ENCODE measurements at places on chromosomes 16 and 17. TPM values are rescaled to one million over a fixed set of nuclear protein-coding genes. Genes with fewer than 3 reads are reported as not detected.

DNA sequence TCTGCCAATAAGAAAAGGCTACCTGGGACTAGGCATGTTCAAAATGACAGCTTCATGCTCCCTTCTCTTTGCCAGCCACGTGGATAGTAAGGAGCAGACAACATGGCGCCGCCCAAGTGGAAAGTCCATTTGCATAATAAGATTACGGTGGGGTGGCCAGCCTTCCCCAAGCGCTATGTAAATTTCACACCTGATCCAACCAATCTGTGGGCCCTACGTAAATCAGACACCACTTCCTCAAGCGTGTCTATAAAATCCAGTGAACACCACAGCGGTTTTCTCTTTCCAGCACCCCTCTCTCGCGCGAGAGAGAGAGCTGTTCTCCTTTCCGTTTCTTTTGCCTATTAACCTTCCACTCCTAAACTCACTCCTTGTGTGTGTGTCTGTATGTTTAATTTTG is 140.3 kb upstream of the ERCC4 start:
- no peak for DNase-seq

GRCh38 chr17:10600571-10600970 is 51.1 kb upstream of the MYH2 start:
- DNase-seq: no peak

- no peak for DNase-seq
Measured at GRCh38 chr17:57228911-57229310, 27.4 kb upstream of the MSI2 start.

DNA sequence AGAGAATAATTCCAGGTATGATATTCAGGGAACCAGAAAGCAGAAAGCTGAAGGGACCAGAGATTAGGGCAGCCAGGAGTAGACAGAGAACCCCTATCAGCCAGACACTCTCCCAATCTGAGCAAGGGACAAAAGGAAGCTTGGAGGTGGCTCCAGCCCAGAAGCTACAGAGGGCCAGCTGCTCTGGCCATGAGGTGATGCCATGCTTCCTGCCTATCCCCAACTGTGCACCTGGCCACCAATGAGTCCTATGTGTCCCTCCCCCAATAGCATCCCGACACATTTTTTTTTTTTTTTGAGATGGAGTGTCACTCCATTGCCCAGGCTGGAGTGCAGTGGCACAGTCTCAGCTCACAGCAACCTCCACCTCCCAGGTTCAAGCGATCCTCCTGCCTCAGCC is 30.0 kb downstream of the NSMCE1 start:
- no peak for DNase-seq

- no peak for DNase-seq
Measured at GRCh38 chr16:52251495-52251894, 295.4 kb downstream of the TOX3 start.

- DNase-seq: no peak
Measured at GRCh38 chr17:46974086-46974485, 5.0 kb downstream of the RPRML start.

GRCh38 chr17:39632153-39632941 is 4.6 kb upstream of the STARD3 start:
- DNase-seq: peak; percentile 80

DNA sequence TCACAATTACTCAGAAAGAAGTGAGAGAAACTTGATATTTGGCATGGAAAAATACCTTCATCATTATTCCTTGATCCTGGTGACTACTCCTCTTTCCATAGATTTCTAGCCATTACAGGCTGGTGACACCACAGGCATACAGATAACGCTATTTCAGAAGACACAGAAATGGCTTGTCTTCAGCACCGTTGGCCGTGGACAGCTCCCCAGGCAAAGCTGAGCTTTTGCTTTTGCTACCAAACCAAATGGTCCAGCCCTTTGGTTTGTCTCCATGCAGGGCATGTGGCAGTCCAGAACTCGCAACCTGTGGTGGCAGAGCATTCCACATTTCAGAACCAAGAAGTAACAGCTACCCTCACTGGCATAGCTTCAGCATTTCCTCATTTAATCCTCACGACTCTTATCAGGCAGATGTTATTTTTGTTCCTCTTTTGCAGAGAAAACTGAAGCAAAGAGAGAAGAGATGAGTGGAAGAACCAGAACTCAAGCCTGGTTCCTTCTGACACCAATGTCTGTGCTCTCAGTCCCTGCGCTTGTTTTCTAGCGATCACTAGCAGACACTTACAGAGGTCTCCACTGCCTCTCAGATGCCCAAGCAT is 55.5 kb downstream of the HS3ST4 start:
- no peak for DNase-seq

GRCh38 chr16:17331991-17332390 is 138.8 kb downstream of the XYLT1 start:
- no peak for DNase-seq

DNA sequence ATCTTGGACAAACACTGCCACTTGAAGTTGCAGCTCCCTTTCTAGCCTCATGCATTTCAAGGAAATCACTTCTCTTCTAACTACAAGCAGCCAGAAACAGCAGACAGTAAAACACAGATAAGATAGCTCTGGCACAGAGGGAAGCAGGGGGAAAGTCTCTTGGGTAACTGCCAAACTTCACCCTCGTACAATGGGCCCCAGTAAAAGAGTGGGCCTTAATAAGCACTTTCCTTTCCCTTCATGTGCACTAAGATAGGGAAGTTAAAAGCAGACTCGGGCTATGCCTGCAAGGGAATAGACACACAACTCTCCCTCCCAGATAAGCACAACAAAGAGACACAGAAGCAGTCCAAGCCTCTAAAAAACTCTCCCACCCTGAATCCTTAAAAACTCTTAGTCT is 4.2 kb upstream of the KRTAP4-5 start:
- no peak for DNase-seq

- DNase-seq: no peak
Measured at GRCh38 chr16:85141491-85142128, 29.3 kb upstream of the CIBAR2 start.

- no peak for DNase-seq
Measured at GRCh38 chr16:1333149-1333812, at the start of gene BAIAP3. Gene BAIAP3, plus strand, starts transcription at chr16:1333645. Its CDS starts 4,905 bp downstream, at chr16:1338550.

- no peak for DNase-seq
Measured at GRCh38 chr17:70542876-70543275, 373.5 kb downstream of the KCNJ2 start.

DNA sequence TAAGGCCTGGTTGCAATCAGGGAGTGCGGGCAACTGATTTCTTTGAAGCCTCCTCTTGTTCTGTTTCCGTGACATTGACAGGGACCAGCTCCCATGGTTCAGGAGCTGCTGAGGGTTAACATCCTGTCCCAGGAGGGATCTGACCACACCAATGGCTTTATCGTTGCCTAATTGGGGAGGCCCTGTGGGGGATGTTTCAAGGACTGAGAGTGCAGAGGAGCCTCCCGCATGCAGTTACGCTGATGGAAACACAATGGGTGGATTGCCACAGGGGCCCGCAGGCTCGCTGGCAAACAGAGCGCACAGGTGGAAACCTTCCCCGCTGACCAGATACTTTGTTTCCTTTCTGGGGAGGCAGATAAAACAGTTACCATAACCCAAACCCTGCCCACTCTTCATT is 23.8 kb upstream of the ABCC1 start:
- no peak for DNase-seq

GRCh38 chr17:81578038-81578441 is 25.9 kb upstream of the FAAP100 start:
- DNase-seq: no peak

GRCh38 chr17:61131585-61131984 is 268.1 kb upstream of the TBX2 start:
- no peak for DNase-seq

DNA sequence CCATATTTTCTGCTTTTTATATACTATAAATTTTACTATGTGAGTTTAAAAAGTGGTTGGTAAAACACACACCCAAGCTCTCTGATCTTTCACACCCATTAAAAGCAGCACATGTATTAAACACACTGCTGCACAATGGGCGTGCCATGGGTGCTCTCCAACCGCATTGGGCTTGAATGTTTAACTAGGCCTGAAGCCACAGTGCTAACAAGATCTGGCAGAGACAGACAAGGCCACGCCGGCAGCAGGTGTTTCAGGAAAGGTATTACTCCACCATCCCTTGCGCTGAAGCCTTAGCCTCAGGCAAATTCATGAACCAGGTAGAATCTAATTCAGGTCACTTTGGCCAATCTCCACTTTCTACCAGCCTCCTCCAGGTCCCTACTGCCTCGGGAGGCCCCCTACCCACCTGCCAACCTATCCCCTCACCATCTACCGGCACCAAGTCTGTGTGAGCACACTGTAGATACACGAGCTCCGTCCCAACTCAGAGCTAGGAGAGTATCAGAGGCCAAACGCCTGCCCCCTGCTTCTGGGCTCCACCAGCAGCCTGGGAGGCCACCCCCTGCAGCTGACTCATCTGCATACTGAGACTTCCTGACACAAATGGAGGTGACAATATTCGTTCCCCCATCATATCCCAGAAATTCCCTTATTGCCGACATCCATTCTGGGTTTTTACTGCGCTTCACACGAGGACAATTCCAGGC is 95.0 kb downstream of the ADCY9 start:
- DNase-seq: no peak

DNA sequence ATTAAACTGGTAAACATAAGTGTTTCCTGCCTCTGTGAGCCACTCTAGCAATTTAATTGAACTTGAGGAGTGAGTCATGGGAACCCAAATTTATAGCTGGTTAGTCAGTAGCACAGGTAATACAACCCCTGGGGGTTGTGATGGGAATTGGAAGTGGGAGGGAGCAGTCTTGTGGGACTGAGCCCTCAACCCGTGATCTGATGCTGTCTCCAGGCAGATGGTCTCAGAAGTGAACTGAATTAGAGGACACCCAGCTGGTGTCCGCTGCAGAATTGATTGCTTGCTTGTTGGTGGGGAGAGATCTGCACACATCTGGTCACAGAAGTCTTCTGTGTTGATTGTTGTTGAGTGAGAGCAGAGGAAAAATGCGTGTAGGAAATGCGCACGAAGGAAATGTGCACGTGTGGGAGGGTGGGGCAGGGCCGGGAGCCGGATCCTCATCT is 7.7 kb upstream of the ST6GALNAC2 start:
- DNase-seq: peak; percentile 74

DNA sequence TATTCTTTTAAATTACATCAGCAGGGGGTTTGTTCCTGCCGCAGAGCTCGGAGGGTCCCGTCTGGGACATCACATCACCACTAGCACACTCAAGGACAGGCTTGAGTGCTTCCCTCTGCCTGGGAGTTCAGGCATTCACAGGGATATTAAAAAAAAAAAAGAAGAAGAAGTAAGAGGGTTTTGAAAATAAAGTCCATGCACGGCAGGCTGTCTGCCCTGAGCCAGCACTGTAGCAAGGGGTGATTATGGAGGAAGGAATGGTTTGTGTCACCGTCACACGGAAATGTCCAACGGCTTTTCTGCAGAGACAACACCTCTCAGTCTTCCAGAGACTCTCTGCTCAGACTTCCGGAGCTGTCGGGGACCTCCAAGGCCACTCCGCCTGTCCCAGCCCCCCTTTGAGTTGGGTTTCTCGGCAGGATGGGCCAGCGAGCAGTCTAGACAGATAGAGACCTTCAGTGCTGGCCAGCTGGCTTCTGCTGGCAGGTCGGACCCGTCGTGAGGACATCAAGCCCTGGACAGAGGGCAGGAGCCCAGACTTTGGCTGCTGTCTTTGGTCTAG is 33.6 kb downstream of the MEOX1 start:
- DNase-seq: no peak

- no peak for DNase-seq
Measured at GRCh38 chr17:76164331-76164730, 23.3 kb upstream of the FOXJ1 start.

GRCh38 chr17:69325518-69326376 is 1.2 kb downstream of the ABCA5 start:
- no peak for DNase-seq

DNA sequence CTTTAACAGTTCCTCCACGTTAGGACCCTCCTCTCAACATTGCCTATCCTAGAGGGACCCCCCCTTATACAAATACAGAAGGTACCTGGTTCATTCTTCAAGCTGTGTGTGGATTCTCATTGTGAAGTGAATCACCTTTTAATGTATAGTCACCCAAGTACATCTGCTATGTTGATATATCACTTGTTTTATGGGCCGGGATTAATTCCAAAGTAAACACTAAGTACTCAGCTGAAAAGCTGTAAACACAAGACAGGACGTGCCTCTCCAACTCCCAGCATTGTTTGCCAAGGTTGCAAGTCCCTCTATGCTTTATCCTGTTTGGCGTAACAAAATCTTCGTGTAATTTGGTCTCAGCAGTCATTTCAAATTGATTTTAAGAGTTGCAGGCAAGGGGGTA is 123.6 kb downstream of the RBFOX1 start:
- no peak for DNase-seq

GRCh38 chr17:8465356-8465755 is 29.7 kb downstream of the NDEL1 start:
- no peak for DNase-seq

DNA sequence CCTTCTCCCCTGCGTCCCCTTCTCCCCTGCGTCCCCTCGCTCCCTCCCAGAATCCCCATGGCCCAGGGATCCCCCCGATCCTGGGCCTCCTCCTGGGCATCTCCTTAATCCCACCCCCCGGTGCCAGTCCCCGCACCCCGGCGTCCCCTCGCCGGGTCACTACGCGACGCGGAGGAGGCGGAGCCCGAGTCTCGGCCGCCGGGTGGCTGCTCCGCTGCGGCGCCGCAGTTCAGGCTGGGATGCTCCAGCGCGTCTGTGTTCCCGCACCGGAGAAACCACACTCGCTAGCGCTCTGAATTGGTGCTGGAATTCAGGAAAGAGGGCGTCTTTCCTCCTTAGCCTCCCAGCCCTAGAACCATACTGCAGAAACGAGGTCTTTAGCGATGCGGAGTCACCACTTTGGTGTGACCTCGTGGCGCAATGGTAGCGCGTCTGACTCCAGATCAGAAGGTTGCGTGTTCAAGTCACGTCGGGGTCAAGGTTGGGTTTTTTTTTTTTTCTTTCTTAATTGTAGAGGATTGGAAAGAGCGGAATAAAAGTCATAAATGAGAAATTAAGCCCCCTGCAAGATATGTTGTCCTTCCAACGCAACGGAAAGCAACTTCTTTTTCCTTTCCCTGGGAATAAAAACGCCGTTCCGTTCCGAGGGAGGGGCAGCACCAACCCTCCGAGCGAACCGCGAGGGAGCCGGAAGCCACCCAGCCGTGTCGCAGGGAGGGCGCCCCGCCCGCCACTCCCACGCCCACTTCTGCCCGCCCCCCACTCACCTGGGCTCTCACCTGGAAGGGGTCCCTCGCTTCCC is 25.7 kb upstream of the SLC47A1 start:
- DNase-seq: peak; percentile 69

TNP2 gene
- not detected for total RNA-seq

KRT15 gene
- total RNA-seq: 37.1 TPM

KCNJ12 gene
- total RNA-seq: 5.8 TPM

CYGB gene
- 0.66 TPM for total RNA-seq

DYNLRB2 gene
- not detected for total RNA-seq

KRT28 gene
- total RNA-seq: not detected

WWP2 gene
- total RNA-seq: 44.2 TPM

KRTAP1-5 gene
- total RNA-seq: not detected

FNDC8 gene
- not detected for total RNA-seq

All from HCT116 (cell line).